ENCODE measurements at places on chromosomes 12 and 14.

- DNase-seq, result no peak
Observed at GRCh38 chr14:96187216-96188031, 17.2 kb upstream of the BDKRB2 start.

DNA sequence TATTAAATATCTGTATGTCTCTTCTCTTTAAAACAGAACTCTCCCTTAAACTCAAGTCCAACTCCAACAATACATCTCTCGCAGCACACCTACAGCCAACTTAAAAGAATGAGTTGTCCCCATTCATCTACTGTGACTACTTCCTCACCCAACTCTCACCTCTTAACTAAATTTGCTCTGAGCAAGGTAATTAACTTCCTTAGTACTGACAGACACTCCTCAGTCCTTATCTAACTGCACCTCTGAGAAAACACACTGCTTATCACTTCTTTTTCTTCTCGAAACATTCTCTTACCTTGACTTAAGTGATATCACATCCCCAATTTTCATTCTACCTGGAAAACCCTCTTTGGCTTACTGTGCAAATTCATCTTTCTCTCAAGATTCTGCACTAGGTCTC lies 7.0 kb downstream of the ERGIC2 start:
- DNase-seq, result no peak

GRCh38 chr12:1419849-1420371 lies 174.5 kb downstream of the FBXL14 start:
- no peak for DNase-seq

- no peak for DNase-seq
Observed at GRCh38 chr12:88882662-88883061, 302.4 kb upstream of the KITLG start.

- no peak for DNase-seq
Observed at GRCh38 chr12:25245491-25245890, 5.2 kb downstream of the KRAS start.

GRCh38 chr12:80193865-80194264 lies 94.5 kb downstream of the OTOGL start:
- no peak for DNase-seq

GRCh38 chr12:69339999-69340398 lies 8.2 kb upstream of the LYZ start:
- no peak for DNase-seq

DNA sequence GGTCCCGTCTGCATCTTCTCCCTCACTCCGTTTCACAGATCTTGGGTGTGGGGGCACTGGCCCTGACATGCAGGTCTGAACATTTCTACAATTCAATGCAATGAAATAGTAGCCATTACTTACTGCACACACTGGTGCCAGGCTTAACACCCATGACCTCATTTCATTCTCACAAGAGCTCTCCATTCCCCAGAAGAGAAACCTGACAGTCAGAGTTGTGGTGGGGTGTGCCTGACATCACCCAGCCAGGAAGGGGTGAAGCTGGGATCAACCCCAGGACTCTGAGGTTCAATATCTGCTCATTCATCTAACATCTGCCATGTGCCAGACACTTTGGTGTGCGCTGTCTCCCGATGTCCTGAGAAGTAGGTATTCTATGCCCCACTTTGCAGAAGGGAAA lies 34.7 kb downstream of the MVK start:
- DNase-seq, result no peak

- no peak for DNase-seq
Observed at GRCh38 chr12:74401966-74402365, 135.7 kb upstream of the ATXN7L3B start.

DNA sequence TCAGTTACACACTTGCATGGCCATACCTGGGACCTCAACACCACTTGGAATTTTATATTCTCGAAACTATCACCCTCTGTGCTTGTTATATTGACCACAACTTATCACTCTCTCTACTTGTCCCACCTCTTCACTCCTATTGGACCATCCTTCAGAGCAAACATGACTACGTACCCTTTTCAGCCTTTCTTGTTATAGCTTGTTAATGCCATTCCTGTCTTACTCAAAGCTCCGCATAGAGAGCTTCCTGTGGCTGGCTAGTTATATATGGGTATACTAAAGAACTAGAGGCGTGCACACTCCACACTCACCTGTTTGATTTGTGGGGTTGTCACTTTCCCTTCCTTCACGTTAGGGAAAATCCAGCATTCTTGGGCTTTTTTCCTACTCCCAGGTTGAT lies 26.3 kb upstream of the FRS2 start:
- no peak for DNase-seq

DNA sequence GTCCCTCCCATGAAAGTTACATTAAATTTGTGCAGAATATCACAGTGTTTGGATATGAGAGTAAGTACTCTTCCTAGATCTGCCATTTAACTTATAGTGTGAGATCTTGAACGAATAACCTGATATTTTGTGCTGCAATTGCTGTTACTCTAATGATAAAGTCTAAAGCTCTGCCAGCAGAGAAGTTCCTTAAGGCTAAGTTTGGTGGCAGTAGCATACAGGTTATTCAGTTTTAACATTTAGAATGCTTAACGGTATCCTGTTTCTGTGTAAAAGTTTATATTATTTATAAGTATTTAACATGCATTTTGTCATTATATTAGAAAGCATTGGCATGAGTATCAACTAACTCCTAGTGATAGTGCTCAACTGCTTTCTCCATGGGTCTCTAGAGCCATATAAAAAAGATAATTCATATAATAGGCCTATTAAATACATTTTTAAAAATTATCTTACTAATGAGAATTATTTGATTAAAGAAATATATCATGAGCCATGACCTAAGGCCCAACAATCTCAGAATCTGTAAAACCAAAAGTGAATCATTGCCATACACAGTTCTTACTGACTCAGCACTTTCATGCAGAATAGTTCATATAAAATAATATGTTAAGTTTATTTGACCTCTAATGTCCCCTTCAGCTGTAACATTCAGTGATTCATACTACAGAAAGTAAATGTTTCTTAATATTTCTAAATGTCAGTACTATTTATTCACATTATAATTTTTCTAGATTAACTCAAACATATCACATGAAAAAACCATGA lies 1058.6 kb downstream of the TRHDE start:
- no peak for DNase-seq

GRCh38 chr14:74584951-74585350 lies 27.1 kb downstream of the LTBP2 start:
- no peak for DNase-seq

DNA sequence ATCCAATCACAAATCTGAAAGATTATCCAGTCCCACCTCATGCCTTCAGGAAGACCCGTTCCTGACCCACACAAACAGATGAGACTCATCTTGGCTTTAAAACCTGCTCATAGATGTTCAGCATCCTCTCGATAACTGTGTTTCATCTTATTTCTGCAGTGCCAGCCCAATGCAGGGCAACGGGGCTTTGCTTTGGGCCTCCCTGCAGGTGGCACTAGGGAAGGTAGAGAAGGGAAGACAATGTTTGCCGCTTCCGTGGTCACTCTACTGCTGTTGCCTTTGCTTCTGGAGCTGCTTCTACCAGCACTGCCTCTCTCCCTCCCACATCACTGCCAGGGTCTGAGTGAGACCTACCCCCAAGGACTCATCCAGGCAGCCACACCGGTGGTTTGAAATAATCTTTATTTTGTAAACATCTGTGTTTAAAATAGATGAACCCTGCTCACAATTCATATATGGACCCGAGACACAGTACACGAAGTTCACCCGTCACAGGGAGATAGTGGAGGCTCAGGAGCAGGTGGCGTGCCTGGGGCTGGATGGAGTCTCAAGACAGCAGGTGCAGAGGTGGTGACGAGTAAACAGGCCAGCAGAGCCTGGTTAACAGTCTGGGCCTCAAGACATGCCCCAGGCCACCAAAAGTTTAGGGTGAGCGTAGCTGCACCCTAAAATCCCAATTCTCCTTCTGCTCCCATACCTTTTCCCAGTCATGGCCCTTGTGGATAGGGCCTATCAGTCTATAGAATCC lies 3.1 kb upstream of the GPX2 start:
- no peak for DNase-seq
